ENCODE measurements at places on chromosomes 12 and 14. TPM values are rescaled to one million over a fixed set of nuclear protein-coding genes. Genes with fewer than 3 reads are reported as not detected.

FAM186B gene
- 0.57 TPM for total RNA-seq

AREL1 gene
- total RNA-seq: 36.7 TPM

FBXL14 gene
- 9.6 TPM for total RNA-seq

OVCH1 gene
- total RNA-seq: 0.28 TPM

PRR13 gene
- total RNA-seq: 41.0 TPM

GLIPR1L1 gene
- total RNA-seq: not detected
